NCI-H1417 treated with DMSO at 0.1 percent for 48 hours (cell line): ENCODE measurements at places on chromosomes 7 and 10.

DNA sequence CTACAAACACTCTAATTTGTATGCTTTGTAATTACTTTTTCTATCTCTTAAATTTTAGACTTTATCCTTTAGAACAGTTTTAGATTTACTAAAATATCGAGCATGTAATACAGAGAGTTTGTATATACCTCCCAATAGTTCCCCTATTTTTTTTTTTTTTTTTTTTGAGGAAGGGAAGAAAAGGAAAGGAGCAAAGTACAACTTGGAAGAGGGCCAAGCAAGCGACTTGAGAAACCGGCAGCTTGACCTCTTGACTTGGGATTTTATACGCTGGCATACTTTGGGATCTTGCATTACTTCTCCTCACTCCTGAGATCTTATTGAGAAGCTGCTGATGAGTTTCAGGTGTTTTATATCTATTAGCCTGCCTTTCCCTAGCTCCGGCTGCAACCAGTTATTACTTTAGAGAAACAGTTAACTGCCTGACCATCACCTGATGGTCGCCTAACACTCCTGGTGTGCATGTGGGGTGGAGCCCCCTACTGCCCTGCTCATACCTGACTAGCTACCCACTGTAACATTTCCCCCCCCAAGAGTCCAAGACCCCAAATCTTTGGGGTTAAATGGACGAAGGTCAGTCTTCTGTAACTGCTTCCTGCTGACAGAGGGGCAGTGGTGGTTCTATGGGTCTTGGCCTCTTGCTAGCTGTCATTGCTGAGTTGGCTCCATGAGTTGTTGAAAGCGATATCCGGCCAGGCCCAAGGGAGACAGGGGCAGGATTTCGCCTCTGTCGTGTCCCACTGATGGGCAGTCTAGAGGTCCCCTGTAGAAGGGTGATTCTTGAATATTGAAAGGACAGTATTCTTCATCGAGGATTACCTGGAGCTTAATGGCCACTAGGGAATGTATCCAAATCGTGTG lies 28.5 kb downstream of the MKLN1 start:
- no peak for DNase-seq

DNA sequence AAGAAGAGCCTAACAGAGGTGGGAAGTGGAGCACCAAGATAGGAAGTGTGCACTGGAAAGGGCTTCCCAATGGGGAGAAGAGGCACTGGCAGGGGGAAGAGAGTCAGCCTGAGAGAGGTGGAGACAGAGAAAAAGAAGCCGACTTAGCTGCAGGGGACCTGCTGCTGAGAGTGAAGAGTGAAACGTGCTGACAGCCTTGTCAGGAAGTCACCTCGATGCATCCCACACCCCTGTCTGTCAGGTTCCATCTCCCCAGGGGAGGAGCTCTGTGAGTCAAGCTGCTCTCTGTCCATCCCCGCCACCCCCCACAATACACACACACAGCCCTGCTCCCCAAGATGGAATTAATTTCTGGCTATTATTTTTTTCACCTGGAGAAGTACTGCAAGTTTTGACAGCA lies 14.0 kb downstream of the KAZALD1 start:
- no peak for DNase-seq

DNA sequence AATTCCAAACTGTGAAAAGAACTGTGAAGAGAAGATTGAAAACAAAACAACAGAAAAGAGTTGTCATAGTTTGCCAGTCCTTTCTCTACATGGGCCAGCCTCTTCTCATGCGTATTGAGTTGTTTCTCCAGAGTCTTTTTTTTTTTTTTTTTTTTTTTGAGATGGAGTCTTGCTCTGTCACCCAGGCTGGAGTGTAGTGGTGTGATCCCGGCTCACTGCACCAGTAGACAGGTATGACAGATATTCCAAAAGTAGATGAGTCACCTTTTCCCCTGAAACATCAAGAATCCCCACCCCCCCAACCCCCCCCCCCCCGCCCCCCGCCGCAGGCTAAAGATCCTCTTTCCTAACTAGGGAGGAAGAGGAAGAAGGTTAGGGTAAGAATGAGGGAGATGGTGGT lies 15.6 kb upstream of the KMT2C start:
- DNase-seq, result no peak

DNA sequence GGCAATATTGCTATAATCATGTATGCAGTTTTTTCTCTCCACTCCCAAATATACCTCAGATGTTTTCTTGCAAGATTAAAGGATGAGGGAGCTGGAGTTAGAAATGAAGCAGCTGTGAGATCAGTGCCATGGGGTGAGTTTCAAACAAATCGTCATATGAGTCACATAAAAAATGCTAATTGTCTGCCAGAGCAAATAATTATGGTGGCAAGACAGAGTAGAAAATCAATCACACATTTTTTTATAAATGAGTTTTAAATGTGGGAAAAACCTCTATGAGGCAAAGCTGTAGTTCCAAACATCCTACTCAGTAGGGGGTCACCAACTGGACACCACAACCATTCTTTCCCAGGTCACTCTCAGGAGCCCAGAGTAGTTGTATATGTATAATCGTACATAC lies 55.3 kb downstream of the CH25H start:
- DNase-seq, result no peak
